ENCODE measurements at places on chromosomes 4 and X. TPM values are rescaled to one million over a fixed set of nuclear protein-coding genes. Genes with fewer than 3 reads are reported as not detected.
A peak's percentile ranks its signal among the peaks of the same experiment; 100 is the strongest.

DNA sequence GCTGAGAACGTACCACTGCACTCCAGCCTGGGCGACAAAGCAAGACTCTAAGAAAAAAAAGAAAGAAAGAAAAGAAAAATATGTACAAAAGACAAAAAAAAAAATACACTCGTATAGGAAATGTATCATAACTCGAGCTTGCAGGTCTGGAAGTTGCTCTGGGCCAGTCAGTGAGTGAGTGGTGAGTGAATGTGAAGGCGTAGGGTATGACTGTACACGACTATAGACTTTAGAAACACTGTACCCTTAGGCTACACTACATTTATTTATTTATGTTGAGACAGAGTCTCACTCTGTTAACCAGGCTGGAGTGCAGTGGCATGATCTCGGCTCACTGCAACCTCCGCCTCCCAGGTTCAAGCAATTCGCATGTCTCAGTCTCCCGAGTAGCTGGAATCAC, 29.4 kb downstream of the EVC2 start:
- H3K36me3 ChIP-seq = peaks cover 37% of the 10 kb centered on the region
- H3K4me3 ChIP-seq = no peak overlapping the region
- no peaks in the 10 kb centered on the region for H3K27me3 ChIP-seq
- H3K4me1 ChIP-seq = no peaks in the 10 kb centered on the region

DNA sequence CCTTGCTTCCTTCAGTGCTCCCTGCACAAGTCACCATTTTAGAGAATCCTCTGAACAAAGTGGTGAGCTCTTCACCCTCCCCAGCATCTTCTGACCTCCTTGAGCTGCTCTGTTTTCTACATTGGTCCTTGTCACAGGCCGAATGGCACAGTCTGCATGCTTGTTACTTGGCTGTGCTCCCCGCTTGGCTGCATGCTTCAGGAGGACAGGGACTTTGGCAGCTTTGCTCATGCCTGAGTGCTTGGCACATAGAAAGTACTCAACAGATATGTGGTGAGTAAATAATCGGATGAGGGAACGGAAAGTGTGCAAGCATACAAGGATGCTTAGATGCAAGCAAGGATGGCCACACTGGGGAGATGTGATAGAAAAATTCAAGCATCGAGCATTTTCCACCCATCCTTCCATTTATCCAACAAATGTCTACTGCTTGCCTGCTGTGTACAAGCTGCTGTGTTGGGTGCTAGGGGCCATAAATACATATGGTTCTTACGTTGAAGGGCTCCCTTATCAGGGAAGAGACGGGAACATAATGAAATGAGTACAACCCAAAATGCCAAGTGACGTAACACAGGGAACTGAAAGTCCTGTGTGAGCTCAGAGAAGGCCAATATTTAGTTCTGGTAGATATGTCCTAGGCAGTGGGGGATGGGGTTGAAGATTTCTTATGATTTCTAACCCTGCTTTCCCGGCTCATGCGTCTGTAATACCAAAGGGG, 31.2 kb downstream of the SLC2A9 start:
- H3K27ac ChIP-seq = no peak overlapping the region
- no peaks in the 10 kb centered on the region for H3K27me3 ChIP-seq
- H3K4me1 ChIP-seq = no peaks in the 10 kb centered on the region
- peak; percentile 18 for DNase-seq

DNA sequence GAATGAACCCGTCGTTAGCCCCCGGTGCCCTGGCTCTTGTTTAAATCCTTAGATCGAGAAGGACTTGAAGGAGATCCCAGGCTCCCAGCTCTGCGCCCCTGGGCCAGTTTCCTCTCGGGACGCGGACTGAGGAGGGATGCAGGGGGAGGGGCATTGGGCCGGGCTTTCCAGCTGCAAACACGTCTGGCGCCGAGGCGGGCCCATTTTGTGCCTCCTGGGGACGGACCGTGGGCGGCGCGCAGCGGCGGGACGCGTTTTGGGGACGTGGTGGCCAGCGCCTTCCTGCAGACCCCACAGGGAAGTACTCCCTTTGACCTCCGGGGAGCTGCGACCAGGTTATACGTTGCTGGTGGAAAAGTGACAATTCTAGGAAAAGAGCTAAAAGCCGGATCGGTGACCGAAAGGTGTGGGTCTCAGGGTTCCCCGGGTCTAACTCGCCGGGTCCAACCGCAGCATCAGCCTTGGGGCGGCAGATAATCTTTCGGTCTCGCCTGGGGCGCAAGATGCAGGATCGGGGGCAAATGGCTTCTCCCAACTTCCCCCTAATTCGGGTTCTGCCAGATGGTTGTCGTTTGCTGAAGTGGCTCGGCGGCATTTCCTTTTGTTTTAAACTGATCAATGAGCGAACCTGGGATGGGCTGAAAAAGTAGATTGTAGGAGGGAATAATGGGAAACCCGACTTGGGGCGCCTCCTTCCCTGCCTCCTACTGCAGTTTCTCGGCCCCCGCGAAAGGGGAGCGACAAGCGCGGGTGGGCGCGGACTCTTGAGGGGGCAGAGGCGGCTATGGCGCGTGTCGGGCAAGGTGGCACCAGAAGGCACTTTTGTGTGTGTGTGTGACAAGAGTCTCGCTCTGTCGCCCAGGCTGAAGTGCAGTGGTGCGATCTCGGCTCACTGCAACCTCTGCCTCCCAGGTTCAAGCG, 2.9 kb downstream of the PDGFRA start:
- DNase-seq = peak; percentile 89
- no peaks in the 10 kb centered on the region for H3K27me3 ChIP-seq
- H3K4me1 ChIP-seq = peaks cover 31% of the 10 kb centered on the region
- H3K27ac ChIP-seq = peak overlapping the region; percentile 75
- H3K36me3 ChIP-seq = no peaks in the 10 kb centered on the region

GRCh38 chrX:10633722-10634121, 13.3 kb upstream of the MID1 start:
- no peaks in the 10 kb centered on the region for H3K27me3 ChIP-seq
- H3K27ac ChIP-seq = peak overlapping the region; percentile 92
- peaks cover 29% of the 10 kb centered on the region for H3K4me1 ChIP-seq
- peak; percentile 69 for DNase-seq
- H3K36me3 ChIP-seq = no peaks in the 10 kb centered on the region

DNA sequence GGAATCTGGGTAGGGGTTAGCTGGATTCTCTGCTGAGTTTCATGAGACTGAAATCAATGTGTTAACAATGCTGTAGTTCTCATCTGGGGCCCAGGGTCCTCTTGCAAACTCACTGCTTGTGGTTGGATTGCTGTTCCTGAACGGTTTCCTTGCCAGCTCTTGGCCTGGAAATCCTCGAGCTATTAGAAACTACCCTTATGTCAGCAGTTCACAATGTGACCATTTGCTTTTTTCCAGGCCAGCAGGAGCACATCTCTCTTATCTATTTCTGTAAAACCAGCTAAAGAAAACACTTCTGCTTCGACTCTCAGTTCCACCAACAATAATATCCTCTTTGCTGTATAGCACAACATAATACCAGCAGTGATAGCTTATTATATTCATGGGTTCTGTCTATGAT, 140.1 kb upstream of the TRAM1L1 start:
- H3K27ac ChIP-seq = no peak overlapping the region
- H3K4me3 ChIP-seq = no peak overlapping the region
- no peaks in the 10 kb centered on the region for H3K4me1 ChIP-seq
- DNase-seq = no peak
- H3K36me3 ChIP-seq = no peaks in the 10 kb centered on the region

DNA sequence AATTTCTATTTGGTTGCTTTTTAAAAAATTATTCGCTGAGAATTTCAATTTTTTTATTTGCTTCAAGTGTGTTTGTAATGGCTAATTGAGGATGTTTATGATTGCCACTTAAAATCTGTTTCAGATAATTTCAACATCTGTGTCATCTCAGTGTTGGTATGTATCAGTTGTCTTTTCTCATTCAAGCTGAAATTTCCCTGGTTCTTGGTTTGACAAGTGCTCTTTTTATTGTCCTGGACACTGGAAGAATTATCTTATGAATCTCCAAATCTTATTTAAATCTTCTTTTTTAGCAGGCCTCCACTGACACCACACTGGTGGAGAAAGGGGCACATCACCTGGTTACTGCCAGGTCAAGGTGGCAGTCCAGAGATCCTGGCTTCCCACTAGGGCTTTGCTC, 21.5 kb downstream of the CHST7 start:
- no peak overlapping the region for H3K27ac ChIP-seq
- no peak for DNase-seq
- peaks cover 3% of the 10 kb centered on the region for H3K4me1 ChIP-seq
- no peaks in the 10 kb centered on the region for H3K36me3 ChIP-seq
- H3K27me3 ChIP-seq = peaks cover 4% of the 10 kb centered on the region

GRCh38 chr4:140707325-140707724, 48.9 kb downstream of the TBC1D9 start:
- no peaks in the 10 kb centered on the region for H3K4me1 ChIP-seq
- no peaks in the 10 kb centered on the region for H3K36me3 ChIP-seq
- no peak for DNase-seq
- H3K27me3 ChIP-seq = no peaks in the 10 kb centered on the region
- no peak overlapping the region for H3K27ac ChIP-seq

GRCh38 chr4:46370531-46370930, 19.4 kb downstream of the GABRA2 start:
- no peaks in the 10 kb centered on the region for H3K27me3 ChIP-seq
- H3K27ac ChIP-seq = no peak overlapping the region
- H3K4me1 ChIP-seq = no peaks in the 10 kb centered on the region
- DNase-seq = no peak
- H3K4me3 ChIP-seq = no peak overlapping the region

DNA sequence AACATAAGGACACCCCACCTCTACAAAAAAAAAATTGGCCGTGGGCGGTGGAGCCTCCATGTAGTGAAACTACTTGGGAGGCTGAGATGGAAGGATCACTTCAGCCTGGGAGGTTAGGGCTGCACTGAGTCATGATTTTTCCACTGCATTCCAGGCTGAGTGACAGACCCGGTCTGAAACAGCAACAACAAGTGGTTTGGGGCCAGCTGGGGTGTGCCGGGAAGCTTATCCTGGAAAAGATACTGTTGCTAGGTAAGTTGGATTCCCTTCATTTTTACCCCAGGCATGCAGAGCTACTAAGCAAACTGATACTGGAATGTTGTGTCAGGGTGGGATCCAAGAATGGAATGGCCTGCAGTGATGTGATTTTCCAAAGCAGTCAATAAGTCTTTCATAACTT, 57.0 kb downstream of the XAGE2 start:
- H3K4me3 ChIP-seq = no peak overlapping the region
- peaks cover under 1% of the 10 kb centered on the region for H3K27me3 ChIP-seq
- peaks cover 26% of the 10 kb centered on the region for H3K4me1 ChIP-seq
- no peaks in the 10 kb centered on the region for H3K36me3 ChIP-seq
- DNase-seq = no peak

The DRD5 gene
- total RNA-seq = not detected

The AMTN gene
- total RNA-seq = not detected

DNA sequence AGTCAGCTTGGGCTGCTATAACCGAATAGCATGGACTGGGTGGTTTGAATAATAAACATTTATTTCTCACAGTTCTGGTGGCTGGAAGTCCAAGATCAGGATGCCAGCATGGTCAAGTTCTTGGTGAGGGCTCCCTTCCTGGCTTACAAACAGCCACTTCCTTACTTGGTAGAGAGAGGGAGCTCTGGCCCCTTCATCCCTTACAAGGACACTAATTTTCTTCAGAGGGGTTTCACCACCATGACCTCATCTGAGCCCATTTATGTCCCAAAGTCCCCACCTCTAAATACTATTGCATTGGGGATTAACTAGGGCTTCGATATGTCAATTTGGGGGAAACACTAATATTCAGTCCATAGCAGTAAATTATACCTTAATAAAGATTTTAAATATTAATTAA, 61.8 kb downstream of the CLNK start:
- no peaks in the 10 kb centered on the region for H3K36me3 ChIP-seq
- no peak for DNase-seq

The TSC22D3 gene
- 57.2 TPM for total RNA-seq

GRCh38 chr4:140557831-140558435, 10.8 kb downstream of the UCP1 start:
- H3K4me1 ChIP-seq = no peaks in the 10 kb centered on the region
- no peak for DNase-seq
- H3K36me3 ChIP-seq = no peaks in the 10 kb centered on the region
- no peak overlapping the region for H3K27ac ChIP-seq
- no peak overlapping the region for H3K4me3 ChIP-seq
- H3K27me3 ChIP-seq = peaks cover 2% of the 10 kb centered on the region

GRCh38 chrX:148381603-148382002, 118.8 kb upstream of the AFF2 start:
- H3K36me3 ChIP-seq = no peaks in the 10 kb centered on the region
- H3K27ac ChIP-seq = no peak overlapping the region
- no peaks in the 10 kb centered on the region for H3K4me1 ChIP-seq
- no peak overlapping the region for H3K4me3 ChIP-seq

The MAGEA3 gene
- total RNA-seq = not detected

The P2RY4 gene
- 0.29 TPM for total RNA-seq

- H3K36me3 ChIP-seq = no peaks in the 10 kb centered on the region
- DNase-seq = no peak
- no peak overlapping the region for H3K27ac ChIP-seq
- H3K4me1 ChIP-seq = peaks cover 12% of the 10 kb centered on the region
Measured at GRCh38 chr4:174215961-174216680, 67.3 kb downstream of the FBXO8 start.

The TMEM35A gene
- total RNA-seq = 1.5 TPM

The TBC1D9 gene
- 19.4 TPM for total RNA-seq

The CENPVL2 gene
- total RNA-seq = not detected

The MAGED2 gene
- 207 TPM for total RNA-seq

DNA sequence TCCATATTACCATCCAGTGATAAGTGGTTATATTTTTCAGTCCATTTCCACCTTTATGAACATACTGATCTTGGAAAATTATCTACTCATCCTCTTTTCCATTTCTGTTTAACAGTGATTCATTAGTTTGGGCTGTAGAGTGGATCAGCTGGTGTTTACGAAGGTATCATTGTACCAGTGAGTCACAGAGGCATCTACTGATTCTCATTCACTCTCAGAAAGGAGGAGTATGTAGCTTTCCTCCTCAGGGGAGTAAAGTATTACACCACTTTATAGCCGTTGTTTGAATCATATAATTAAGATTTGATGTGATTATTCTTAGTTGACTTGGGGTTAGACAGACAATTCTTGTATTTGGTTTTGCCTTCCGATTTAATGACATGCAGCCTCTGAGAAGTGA, 74.7 kb downstream of the GALNT7 start:
- peaks cover 15% of the 10 kb centered on the region for H3K4me1 ChIP-seq
- H3K4me3 ChIP-seq = no peak overlapping the region
- no peaks in the 10 kb centered on the region for H3K36me3 ChIP-seq
- peaks cover 4% of the 10 kb centered on the region for H3K27me3 ChIP-seq

- no peaks in the 10 kb centered on the region for H3K36me3 ChIP-seq
- H3K4me1 ChIP-seq = no peaks in the 10 kb centered on the region
- H3K4me3 ChIP-seq = no peak overlapping the region
- H3K27me3 ChIP-seq = no peaks in the 10 kb centered on the region
Measured at GRCh38 chr4:66929748-66930147, 615.6 kb downstream of the CENPC start.

The DOK7 gene
- not detected for total RNA-seq

- DNase-seq = no peak
- no peaks in the 10 kb centered on the region for H3K27me3 ChIP-seq
- no peak overlapping the region for H3K27ac ChIP-seq
- H3K4me1 ChIP-seq = peaks cover 15% of the 10 kb centered on the region
Measured at GRCh38 chr4:75634951-75635350, 4.6 kb upstream of the CDKL2 start.
